Spinal cord (tissue), 10 donors: ENCODE measurements at places on chromosomes 3 and 15.

DNA sequence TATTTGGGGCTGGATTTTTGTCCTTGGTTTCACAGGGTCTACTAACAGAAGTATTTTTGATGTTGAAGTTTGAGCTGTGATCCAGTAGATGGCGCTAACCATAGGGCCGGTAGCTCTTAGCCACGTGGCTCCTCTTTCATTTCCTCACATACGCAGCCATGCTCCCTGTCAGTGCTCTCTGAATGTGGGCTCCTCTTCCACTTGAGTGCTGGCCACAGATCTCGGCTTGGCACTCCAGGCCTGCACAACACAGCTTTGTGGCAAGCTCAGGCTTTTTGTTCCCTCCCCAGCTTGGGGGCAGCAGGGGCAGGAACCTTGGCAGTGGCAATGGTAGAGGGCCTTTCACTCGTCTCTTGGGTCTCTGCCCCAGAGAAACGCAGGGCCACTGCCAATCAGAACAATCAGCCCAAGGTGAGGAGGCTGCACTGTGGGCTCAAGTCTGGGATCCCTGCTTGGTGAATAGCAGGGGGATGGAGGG lies 18.6 kb upstream of the DNAAF4 start:
- DNase-seq = peak; percentile 9

GRCh38 chr3:24496529-24497482 lies 2.2 kb upstream of the THRB start:
- DNase-seq = peak; percentile 57

GRCh38 chr3:126580746-126581145 lies 22.0 kb upstream of the C3orf22 start:
- DNase-seq = no peak

- no peak for DNase-seq
Observed at GRCh38 chr3:141457624-141458236, 29.1 kb upstream of the RASA2 start.
